ENCODE measurements at places on chromosomes 6 and 20.

GRCh38 chr6:128508588-128509296, 11.7 kb downstream of the PTPRK start:
- DNase-seq = no peak

- no peak for DNase-seq
These were observed 33.7 kb upstream of the SIRPA start for GRCh38 chr20:1861347-1861976.

DNA sequence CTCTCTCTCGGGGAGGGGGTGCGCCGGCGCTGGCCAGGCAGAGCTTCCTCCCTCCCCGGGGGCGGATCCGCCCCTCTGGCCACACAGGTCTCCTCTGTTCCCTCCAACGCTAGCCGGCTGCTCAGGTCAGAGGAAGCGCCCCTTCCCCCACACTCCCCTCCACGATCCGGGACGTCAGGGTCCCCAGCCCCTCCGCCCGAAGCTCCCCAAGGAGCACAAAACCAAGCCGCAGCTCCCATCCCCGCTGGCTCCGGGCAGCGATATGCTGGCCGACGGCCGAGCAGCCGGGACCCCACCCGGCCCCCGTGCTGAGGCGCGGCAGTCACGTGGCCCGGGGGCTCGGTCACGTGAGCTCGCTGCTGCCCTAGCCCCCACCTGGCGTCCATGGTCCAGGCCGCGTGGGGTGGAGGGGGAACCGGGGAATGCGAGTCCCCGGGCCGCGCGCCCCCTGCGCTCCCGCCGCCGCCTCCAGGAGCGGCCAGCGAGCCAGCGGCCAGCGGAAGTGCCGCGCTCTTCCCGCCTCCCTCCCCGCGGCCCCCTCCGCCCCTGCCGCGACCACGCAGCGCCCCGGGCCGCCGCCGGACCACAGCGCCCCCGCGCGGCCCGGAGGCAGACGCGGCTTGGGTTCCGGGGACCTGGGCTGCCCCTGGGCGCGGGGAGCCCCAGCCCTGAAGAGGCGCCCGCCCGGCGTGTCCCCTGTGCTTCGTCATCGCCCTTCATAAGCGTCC, at the start of gene SLC35B2:
TSS of gene SLC35B2 (minus strand) at position 504 of the 728 bp plus-strand sequence. CDS start at position 386, 118 bp downstream.
- DNase-seq = peak; percentile 27

DNA sequence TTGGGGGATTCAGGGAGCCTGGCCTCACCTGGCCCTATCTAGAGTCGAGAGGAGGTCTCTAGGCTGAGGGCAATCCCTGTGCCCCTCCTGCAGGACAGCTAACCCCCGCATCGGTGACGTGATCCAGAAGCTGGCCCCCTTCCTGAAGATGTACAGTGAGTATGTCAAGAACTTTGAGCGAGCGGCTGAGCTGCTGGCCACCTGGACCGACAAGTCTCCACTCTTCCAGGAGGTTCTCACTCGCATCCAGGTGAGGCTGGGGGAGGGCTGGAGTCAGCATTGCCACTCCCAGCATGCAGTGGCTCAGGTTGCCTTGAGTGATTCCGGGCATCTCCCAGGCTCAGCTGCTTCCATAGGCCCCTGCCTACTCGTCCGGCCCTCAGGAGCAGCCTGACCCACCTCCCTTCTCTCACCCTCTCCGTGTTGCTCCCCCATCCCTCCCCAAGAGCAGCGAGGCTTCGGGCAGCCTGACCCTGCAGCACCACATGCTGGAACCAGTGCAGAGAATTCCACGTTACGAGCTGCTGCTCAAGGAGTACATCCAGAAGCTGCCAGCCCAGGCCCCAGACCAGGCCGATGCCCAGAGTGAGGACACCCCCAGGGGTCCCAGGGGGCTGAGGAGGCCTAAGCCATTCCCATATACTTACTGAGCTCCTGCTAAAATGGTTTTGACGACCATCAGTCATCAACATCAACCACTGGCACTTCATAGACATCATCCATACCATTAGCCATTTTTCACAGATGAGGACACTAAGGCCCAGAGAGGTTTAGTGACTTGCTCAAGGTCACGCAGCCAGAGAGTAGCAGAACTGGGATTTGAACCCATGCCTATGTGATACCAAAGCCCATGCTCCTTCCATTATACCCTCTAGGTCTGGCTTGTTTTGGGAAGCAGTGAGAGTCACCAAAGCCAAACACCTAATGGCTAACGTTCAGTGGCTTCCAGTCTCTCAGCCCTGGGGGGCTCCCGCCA, 8.3 kb downstream of the FGD2 start:
- no peak for DNase-seq

DNA sequence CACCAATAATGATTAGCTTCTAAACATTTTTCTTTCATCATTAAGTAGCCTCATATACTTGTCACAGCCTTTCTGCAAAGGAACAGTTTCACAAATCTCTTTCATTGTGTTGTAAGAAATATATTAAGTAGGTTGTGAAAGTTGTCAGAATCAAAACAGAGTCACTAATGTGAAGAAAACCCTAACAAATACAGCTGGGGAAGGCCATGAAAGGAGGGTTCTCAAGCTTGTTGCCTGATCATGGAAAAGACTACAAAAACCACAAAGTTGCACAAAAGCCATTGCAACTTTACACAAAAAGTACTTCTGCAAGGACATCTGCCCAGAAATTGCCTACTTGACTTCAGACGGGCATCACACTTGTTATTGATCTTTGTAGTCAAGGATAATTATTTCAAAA, 216.1 kb downstream of the ALDH8A1 start:
- no peak for DNase-seq

Data from activated naive CD4-positive, alpha-beta T cell (primary cell).